ENCODE measurements at places on chromosomes 4 and X.
A peak's percentile ranks its signal among the peaks of the same experiment; 100 is the strongest.

- no peak for DNase-seq
Observed at GRCh38 chrX:20455001-20455400, 188.3 kb upstream of the RPS6KA3 start.

- peak; percentile 6 for DNase-seq
Observed at GRCh38 chrX:24081661-24082154, 27.0 kb downstream of the EIF2S3 start.

GRCh38 chrX:20347481-20347880, 80.8 kb upstream of the RPS6KA3 start:
- DNase-seq, result no peak

DNA sequence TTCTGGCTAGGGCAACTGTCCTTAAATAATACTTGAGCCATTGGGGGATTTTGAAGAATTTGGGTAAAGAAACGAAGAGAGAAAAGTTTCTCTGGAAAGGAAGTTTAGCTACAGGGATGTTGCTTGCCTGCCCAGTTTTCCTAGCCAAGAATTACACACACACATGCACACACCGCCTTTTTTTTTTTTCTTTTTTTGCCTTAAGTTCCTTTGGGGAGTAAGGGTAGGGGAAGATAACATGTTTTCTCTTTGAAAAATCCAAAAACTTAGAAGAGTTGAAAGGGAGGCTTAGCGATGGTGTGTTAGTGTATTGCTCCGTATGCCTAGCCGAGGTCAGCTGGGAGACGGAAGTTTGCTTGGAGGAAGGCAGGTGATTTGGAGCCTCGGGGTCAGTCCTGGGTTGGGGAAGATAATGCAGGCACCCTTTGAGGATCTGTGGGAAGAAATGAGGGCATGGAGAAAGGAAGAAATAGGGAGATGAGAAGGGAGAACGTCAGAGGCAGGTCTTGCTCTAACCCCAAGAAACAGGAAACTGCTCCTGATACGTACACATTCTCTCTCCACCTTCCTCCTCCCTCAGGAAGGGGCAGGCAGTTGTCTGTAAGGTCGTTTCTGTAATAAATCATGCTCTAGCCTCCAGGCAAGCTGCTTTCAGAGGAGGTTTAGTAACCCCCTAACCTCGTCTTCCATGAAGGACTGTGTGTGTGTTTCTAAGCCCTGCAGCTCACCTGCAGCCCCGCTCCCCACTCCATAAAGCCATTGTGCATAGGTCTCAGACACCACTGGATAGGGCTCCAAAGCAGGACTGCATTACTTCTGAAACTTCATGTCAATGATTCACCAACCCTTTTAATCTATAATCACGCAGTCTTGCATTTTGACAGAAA, 10.5 kb downstream of the KLF3 start:
- no peak for DNase-seq

DNA sequence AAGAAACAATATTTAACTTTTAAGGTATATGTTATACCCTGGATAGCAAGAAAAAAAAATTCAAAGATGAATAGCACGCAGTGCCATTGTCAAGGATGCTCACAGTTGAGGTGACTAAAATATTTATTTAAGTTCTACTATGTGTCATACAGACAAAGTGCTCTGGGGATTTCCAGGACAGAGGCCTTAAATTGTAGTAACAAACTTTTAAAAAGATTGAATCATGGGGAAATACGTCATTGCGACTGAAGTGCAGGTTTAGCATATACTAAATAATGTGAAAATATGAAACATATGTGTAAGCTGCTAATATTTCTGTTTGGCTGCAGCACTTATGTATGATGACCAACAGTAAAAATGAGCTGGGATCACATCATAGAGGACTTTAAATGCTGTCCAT, 748.0 kb upstream of the PCDH7 start:
- no peak for DNase-seq

DNA sequence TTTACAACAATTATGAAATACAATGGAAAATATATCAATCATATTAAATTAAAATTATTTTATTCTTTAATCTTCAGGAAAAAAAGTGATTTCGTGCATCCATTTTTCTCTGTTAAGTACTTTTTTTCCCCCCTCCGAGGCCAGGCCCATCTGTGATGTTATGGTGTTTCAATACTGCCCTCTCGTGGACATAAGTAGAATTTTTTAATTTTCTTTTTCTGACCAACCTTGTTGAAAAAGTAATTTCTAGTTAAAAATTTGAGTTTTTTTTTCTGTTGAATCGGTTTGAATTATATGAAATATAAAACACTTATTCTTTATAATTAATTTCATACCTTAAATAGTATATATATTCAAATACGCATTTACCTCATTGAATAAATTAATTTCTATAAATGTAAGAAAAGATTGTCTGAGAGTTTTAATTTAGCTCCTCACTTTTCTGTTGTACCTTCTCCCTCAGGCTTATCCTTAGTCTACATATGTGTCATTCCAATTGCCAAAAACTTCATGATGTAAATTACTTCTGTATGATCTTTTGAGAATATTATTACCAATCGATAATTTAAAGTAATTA, 175.8 kb upstream of the TECRL start:
- DNase-seq, result no peak

GRCh38 chrX:17584248-17584681, 153.0 kb upstream of the SCML1 start:
- DNase-seq, result no peak

GRCh38 chrX:31894152-31894551, 822.3 kb upstream of the FTHL17 start:
- DNase-seq, result no peak

DNA sequence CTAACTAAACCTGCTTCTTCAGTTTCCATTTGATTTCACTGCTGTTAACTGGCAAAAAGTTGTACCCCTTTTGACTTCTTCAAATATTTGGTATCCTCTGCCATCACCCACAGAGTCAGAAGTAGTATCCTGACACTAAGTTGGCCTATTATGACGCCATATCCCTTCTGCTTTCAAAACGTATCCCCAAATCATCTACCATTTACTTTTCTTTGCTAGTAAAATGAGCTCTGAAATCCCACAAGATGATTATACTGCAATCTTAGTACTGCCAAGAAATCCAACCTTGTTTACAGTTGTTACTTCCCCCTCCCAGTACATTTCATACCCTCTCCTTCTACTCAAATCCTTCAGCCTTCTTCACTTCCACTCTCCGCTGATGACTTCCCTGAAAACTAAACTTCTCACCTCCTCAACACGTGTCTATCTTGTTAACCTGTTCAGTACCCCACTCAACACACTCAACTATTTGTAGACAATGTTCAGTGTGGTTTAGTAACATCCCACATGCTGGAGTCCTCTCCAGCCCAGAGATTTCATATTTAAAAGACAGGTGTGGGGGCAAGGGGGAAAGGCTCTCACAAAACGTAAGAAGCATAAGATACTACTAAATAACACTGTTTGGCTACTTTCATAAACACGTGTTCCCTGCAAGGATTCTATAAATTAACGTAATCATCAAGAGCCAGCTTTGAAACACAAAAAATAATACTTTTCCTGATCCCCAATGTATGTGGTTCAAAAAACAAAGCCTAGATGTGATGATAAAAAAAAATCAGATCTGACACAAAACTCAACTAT, 1.3 kb downstream of the NAF1 start:
- DNase-seq, result no peak

- DNase-seq, result no peak
Observed at GRCh38 chr4:167020410-167020809, 213.9 kb downstream of the SPOCK3 start.

DNA sequence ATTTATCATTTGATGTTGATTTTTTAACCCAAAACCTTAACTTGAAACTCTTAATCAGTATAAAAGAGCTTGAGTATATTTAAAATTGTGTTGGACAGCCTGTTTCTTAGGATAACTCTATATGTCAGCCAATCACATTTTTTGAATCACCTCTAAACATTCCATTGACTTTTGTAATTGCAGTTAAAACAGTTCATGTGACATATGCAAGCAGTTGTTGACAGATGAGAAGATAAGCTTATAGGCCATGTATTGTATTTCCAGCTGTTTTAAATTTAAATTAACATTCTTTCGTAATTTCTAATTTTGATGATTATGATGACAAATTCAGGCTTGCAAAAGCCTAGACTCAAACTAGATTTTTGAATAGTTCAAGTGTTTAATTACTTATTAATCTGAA, 17.4 kb downstream of the VEGFC start:
- DNase-seq, result no peak

- DNase-seq, result no peak
Observed at GRCh38 chr4:10809905-10810304, 125.3 kb upstream of the CLNK start.

DNA sequence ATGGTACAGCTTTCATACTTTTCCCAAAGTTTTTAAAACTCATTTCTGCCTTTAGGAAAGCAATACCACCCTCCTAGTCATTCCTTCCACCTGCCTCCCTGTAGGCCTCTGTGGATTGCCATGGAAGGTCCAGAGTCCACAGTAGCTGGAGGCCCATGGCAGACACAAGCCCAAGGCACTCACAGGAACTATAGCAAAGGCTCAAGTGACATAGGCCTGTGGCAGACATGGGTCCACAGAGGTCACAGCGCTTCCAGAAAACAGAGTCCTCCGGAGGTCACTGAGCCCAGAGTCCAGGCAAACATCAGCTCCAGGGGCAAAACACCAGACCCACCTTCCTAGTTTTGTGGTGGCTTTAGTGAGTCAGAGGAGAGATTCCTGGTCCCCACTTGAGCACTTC, 147.6 kb upstream of the ATP6AP2 start:
- no peak for DNase-seq

- DNase-seq, result no peak
Observed at GRCh38 chrX:16208601-16209000, 41.3 kb downstream of the MAGEB17 start.

DNA sequence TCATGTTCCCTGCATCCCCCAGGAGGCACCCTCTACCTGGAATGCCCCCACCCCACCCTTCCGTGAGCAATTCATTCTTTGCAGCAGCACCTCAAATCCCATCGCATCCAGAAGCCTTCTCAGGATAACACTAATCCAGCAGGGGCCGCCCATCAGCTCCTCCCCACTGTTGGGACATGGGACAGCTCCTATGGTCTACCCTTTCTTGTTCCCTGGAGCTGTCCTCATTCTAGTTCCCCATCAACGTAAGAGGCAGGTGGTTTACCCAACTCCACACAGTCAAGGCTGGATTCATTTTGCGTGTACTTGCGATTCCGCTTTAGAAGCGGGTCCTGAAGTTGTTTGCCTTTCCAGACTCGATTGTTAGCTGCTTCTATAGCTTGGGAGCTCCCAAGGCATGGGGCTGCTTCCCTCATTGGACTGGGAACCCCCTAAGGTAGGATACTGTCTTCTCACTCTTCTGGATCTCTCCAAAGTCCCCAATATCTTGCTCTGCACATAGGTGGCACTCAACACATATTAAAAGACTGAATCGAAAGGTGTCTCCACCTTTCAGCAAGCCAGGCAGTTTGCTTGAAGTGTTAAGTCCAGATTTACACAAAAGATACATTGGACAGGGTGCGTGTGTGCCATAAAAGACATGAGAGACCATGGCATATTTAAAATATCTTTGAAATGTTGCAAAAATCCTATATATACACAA, 942 bp upstream of the APLN start:
- DNase-seq, result no peak

GRCh38 chr4:17817027-17817426, 6.2 kb downstream of the NCAPG start:
- DNase-seq, result no peak

- DNase-seq, result no peak
Observed at GRCh38 chr4:108628411-108628810, 8.0 kb downstream of the RPL34 start.

DNA sequence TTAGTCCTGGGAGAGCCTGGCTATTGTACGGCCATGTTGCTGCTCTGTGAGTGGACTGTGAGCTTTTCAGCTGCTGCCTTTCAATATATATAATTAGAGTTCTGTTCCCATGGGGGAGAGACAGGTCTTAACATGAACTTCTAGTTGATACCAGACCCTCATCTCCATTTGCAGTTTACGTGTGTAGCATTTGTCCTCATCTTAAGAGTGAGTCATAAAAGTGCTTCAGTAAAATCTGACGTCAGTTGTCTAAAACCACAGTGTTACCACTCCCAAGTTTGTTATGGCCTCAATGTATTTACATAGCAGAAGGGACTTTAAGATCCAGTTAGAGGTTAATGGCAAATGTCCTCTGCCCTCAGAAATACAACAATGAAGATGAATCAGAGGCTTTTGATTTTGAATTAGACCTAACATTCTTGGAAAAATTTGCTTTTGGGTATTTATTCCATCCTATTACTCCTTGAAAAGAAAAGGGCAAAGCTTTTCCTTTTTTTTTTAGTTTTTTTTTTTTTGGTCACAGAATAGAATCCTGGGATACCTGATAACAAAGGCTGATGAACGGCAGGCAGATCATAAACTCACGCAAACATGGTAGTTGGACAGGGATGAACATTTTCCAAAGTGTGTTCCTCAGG, 38.6 kb downstream of the PHOX2B start:
- no peak for DNase-seq

DNA sequence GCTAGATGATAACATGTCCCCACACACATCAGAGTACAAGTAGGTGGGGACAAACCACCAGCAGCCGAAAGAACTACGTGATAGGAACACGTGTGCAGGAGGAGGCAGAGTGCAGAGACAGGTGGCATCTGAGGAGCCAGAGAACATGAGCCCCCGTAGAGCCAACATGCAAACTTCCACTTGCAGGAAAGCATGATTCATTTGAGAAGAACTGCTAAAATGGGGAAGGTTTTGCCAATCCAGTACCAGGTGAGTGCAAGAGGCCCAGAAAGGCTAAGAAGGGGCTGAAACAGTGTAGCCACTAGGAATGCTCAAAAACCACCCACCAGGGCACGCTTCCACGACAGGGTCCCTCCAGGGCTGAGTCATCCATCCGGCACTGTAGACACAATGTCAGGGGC, 149.8 kb upstream of the TENM3 start:
- DNase-seq, result no peak

- DNase-seq, result no peak
Observed at GRCh38 chr4:121778991-121779628, 14.1 kb upstream of the SMIM43 start.

- no peak for DNase-seq
Observed at GRCh38 chr4:10664408-10664807, 20.2 kb downstream of the CLNK start.

- DNase-seq, result no peak
Observed at GRCh38 chr4:158121161-158121579, 51.7 kb downstream of the GASK1B start.

GRCh38 chr4:15303052-15303641, 124.7 kb upstream of the C1QTNF7 start:
- no peak for DNase-seq

GRCh38 chrX:112197840-112198239, 115.3 kb upstream of the TRPC5 start:
- no peak for DNase-seq

GRCh38 chr4:41158274-41158673, 56.1 kb downstream of the APBB2 start:
- no peak for DNase-seq

GRCh38 chrX:32597777-32598176, 613.6 kb downstream of the DMD start:
- no peak for DNase-seq

All from caudate nucleus (tissue), 63 donors.